ENCODE measurements at places on chromosomes 3 and 15. TPM values are rescaled to one million over a fixed set of nuclear protein-coding genes. Genes with fewer than 3 reads are reported as not detected.

Gene PROK2
- 0.34 TPM for total RNA-seq

Gene KCTD6
- total RNA-seq: 13.9 TPM

Gene OXTR
- 0.19 TPM for total RNA-seq

Gene STOML1
- 17.4 TPM for total RNA-seq

Gene GOLGA6L10
- total RNA-seq: 1.5 TPM

Gene CCDC9B
- total RNA-seq: 0.65 TPM

Gene ADAMTS17
- total RNA-seq: 0.49 TPM

Gene PATL2
- total RNA-seq: 2.1 TPM

Gene C2CD4A
- total RNA-seq: not detected

Gene LCTL
- total RNA-seq: not detected

Gene UNC13C
- total RNA-seq: 0.44 TPM

Gene MKRN3
- 0.49 TPM for total RNA-seq

Gene KBTBD13
- not detected for total RNA-seq

Gene SYNPR
- not detected for total RNA-seq

Gene CD276
- 79.1 TPM for total RNA-seq

Gene FEZF2
- not detected for total RNA-seq

Gene CLSTN2
- 34.8 TPM for total RNA-seq

Gene LRRC2
- total RNA-seq: 7.7 TPM

Gene TAMM41
- 9.5 TPM for total RNA-seq
